A549 (cell line): ENCODE measurements at places on chromosomes 3 and 15.

- DNase-seq: no peak
Measured at GRCh38 chr3:70618151-70618550, 305.7 kb upstream of the MDFIC2 start.

GRCh38 chr3:12877040-12877439 is 35.7 kb upstream of the RPL32 start:
- no peak for DNase-seq

GRCh38 chr15:74636984-74637383 is 21.3 kb downstream of the CLK3 start:
- DNase-seq: no peak

DNA sequence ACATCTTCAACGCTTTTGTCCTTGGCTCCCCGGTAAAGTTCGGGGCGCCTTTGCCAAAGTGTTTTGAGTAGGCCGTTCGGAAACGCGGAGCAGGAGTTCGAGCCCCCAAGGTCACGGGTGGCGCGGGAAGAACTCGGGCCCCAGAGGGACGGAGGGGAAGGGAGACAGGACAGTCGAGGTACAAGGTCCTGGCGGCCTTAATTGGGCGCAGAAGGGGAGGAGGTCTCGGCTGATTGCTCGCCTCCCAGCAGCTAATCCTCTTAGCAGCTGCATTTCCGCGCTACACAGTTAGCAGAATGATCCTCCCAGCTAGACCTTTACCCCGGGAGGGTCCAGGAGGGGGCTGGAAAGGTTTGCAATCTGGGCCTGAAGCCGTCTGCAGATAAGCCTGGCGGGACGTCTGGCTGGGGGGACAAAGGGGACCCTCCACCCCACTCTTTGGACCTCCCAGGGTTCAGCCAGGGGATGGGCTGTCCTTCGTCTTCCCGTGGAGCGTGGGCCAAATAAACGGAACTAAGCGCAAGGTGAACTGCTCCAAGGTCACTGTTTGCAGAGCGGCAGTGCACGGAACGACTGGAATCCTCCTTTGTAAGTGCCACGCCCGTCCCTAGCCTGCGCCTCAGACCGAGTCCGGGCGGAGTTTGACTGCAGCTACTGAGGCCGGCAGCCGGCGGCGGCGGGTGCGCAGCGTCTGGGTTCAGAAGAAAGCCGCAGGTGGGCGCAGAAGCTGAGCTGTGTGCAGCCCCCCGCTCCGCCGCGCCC is 7.2 kb downstream of the EOMES start:
- no peak for DNase-seq

DNA sequence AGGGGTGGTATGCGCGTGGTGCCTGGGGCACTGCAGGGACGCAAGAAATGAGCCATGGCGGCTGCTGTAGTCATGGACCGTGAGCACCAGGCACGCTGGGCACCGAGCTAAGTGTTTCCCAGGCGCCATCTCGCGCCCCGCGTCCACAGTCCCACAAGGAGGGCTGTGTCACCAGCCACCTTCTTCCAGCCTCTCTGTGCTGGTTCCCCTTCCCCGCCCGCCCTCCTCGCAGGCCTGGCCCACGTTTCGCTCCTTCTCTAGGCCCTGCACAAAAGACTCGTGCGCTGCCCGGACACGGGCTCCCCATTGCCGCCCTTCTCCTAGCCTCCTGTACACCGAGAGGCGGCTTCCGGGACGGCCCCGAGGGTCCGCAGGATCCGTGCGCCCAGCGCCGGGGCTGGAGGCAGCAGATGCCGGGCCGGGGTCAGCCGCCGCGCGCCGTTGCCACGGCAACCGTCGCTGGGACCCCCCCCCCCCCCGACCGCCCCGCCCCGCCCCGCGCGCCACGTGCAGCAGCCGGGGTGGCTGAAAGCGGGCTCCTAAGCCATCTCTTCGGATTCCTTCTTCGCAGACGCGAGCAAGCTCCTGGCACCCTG is 113.4 kb downstream of the SRGAP3 start:
- DNase-seq: no peak

DNA sequence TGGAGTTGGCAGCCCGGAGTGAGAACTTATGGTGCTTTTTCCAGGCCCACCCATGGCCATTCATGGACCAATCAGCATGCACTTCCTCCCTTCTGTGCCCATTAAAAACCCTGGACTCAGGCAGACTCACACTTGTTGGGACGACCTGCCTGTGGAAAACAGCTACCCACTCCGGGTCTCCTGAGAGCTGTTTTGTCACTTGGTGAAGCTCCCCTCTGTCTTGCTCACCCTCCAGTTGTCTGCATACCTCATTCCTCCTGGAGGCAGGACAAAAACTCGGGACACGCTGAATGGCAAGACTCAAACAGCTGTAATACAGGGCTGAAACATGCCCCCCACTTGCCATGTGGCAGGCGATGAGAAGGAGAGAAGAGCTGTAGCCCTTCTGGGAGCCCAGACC is 35.2 kb downstream of the ROPN1B start:
- no peak for DNase-seq

DNA sequence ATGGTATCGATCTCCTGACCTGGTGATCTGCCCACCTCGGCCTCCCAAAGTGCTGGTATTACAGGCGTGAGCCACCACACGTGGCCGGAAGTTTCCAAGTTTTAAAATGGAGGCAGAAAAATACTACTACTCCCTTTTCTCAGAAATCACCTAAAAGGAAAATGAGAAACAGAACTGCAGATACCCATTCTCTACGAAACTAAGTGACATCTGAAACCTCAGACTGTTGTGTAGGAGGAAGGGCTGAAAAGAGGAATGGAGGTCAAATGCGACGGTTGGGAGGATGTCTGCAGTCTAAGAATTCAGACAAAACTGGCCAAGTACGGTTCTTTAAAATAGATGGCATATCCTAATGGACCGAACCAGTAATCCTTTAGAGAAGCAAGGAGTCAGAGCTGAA is 24.1 kb downstream of the WDR48 start:
- DNase-seq: no peak

DNA sequence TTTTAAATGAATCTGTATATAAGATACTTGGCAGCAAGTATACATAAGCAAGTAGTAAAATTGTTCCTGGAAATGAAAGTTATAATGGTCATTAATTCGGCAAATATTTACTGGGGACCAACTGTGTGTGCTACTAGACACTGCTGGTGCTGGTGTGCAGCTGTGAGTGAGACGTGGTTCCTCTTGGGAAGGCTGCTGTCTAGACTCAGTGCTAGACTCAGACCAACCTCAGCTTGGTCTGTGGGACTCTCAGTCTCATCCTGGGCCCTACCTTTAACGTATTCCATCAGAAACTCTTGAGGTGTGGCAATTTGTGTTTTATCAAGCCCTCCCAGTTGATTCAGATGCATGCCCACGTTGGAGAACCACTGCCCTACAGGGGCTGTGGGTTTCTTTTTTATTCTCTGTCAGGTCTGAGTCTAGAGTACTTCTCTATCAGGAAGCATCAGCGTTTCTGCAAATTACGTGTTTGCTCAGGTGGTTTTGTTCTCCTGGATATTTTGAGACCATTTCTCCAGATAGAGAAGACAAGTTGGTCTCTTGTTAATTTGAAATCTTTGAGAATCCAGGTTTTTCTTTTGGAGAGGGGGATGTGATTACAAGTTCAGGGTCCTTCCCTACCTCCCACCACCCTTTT is 6.8 kb downstream of the TLNRD1 start:
- no peak for DNase-seq

- DNase-seq: no peak
Measured at GRCh38 chr3:31305340-31305739, 227.4 kb upstream of the STT3B start.

DNA sequence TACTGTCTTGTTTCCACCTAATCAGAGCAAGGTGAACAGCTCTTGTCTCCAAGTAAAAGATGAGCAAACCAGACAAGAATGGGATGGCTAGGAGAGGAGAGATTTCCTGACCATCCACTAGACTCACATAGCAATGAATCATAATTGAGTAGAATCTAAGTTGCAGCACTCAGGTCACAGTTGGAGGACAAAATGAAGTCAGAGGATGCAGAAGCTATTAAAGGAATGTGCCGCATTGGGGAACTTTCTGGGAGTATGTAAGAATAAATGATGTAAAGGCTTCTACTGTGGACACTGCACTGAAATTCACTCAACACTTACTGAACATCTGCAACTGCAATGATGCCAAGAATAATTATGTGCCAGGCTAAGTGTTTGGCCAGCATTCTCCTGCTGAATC is 217.4 kb upstream of the WNT5A start:
- DNase-seq: no peak

GRCh38 chr3:126433105-126433430 is 38.4 kb downstream of the CFAP100 start:
- no peak for DNase-seq

DNA sequence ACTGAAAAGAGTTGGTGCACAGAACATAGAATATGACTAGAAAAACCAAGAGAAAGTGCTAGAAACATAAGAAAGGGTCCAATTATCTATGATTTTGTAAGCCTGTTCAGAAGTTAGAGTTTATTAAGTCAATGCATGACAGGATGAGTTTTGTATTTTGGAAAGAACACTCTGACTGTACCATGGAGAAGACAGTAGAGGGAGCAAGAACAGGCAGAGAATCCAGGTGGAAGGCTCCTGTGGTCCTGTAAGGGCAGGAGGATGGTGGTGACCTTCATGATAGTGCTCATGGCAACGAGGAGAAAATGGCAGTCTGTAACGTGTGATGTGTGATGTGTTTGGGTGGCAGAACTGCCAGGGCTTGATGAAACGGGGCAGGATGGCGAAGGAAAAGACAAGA is 249.1 kb downstream of the CTNNB1 start:
- no peak for DNase-seq

- DNase-seq: no peak
Measured at GRCh38 chr3:12759693-12760565, 870 bp upstream of the TMEM40 start.

DNA sequence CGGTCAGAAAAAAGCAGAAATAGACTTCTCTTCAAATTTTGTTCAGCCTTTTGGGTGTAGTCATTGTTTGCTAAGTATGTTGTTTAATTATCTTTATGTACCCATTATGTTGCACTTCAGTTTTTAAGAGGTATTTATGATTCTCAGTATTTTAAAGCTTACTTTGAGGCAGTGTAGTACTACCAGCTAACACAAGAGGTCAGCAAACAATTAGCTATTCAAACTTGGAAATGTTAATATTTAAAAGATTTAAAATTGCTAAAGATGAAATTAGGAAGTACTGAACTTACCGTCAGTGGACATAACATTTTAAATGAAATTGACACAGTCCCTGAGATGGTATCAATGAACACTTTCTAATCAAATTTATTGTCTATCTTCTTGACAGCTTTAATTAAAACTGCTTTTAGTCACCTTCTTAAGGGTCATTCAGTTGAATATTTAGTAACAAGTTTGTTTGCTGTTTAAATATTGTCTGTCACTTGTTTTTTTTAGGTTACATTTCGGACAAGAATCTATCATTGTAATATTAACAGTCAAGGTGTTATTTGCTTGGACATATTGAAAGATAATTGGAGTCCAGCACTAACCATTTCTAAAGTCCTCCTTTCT is 28.1 kb downstream of the NKIRAS1 start:
- no peak for DNase-seq

GRCh38 chr3:128804017-128804810 is 75.2 kb upstream of the ACAD9 start:
- DNase-seq: no peak

DNA sequence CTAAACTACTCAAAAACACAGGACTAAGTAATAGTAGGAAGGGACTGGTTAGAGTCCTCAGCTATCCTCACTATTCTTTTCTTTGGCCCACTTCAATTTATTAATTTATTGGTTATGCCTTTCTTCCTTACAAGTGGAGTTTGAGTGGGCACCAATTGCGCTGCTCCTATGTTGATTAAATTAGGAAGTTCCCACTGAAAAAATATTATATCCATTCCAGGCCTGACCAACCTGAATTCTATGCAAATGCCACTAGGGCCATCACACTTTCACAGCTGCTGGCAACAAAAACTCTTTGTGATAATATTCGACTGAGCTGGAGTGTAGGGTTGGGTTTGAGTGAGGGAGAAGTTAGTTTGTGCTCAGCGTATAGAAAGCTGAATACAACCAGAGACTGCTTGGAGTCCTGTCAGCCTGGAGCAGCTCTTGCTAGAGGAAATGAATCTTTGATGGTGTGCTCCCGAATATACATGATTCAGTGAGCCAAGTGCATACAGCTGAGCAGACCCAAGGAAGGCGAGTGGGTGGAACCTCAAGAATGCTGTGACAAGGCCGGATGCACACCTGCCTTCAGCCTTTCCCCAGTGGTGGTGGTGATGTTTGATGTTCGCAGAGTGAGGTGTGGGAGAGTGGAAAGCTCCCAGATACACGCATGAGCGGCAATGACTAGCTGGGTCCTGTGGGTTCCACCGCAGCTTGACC is 1.5 kb downstream of the ARHGEF3 start:
- DNase-seq: no peak

DNA sequence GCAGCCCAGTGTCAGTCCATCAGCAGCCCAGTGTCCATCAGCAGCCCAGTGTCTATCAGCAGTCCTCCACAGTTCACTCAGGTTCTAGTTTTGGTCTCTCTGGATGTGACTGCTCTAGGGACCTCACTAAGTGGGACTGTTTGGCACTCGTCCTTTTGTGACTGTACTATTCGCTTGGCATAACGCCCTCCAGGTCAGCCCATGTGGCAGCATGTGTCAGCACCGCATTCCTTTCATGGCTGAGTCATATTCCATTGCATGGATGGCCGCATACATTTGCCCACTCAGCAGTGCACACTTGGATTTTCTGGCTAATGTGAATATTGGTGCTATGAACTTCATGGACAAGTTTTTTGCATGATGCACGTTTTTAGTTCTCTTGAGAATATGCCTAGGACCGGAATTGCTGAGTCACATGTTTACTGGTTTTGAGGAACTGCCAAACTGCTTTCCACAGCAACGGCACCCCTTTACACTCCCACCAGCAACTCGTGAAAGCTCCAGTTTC is 16.4 kb downstream of the CHST13 start:
- DNase-seq: peak; percentile 33

DNA sequence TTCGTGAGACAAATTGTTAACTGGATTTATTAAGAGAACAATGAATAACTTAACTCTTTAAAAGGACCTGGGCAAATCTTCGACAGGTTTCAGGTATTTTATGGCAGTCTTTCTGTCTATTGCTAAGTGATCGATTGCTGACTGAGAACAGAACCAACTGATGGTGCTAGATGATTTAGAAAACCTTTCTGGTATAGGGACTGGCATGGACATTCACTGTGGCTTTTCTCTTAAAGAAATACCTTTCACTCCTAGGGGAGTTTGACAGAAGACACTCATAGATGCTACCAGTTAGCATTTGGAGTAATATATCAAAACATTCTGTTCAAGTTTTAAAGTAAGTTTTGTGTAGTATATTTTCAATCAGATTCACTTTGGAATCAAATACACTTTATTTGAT is 654 bp downstream of the PPARG start:
- no peak for DNase-seq
